CD4-positive, alpha-beta T cell treated with Interleukin-4 for 4 hours (primary cell): ENCODE measurements at places on chromosomes 4 and X.

- no peak for DNase-seq
Measured at GRCh38 chrX:125810856-125811255, 355.2 kb downstream of the DCAF12L2 start.

DNA sequence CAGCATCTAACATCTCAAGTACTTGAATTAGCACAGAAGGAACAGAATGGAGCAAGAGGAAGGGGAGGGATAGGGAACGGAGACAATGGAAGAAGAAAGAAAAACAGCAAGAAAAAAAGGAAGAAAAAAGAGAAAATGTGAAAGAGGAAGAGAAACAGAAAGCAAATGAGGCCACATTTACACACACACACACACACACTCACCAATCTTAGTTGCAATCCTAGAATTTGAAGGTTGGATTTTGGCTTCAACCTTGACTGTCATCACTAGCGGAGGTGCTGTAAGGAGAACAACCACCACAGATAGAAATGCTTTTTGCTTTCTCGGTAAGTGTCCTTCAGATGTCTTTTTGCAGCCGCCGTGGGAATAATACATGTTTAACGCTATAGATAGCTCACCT is 327.1 kb upstream of the NWD2 start:
- DNase-seq, result no peak

DNA sequence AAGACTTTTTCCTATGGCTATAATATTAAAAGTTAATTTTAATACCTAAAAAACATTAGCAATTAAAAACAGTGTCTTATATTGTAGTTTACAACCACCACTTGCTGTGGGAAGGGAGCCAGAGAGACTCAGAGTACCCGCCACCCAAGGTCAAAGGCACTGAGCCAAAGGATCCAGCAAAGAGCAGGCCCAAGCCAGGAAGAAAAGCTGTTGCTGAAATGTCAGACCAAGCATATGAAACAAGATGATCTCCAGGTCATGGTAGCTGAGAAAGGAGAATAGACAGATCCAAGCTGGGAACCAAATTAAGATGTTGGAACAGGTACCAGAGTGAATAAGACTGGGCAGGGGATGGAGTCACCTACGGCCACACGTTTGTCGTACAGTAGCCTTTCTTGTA is 18.8 kb upstream of the ATOH1 start:
- no peak for DNase-seq

DNA sequence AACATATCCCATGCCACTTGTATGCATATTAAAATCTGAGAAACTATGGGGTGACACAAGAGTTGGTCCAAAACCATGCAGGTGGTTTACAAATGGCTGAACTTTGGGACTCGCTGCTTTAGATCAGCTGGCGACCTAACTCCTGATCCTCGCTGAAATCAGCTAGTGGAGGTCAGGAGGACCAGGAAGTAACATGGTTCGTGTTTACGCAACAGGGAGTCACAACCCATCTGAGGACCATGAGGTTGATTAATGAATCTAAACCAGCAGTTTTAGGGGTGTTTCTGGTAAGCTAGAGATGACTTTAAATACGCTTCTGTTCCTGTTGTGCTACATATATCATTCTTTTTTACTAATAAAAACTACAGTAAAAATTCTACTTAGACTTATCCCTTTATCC is 12.9 kb downstream of the TSPAN5 start:
- no peak for DNase-seq

- DNase-seq, result no peak
Measured at GRCh38 chr4:52198294-52198693, 147.2 kb downstream of the SPATA18 start.

DNA sequence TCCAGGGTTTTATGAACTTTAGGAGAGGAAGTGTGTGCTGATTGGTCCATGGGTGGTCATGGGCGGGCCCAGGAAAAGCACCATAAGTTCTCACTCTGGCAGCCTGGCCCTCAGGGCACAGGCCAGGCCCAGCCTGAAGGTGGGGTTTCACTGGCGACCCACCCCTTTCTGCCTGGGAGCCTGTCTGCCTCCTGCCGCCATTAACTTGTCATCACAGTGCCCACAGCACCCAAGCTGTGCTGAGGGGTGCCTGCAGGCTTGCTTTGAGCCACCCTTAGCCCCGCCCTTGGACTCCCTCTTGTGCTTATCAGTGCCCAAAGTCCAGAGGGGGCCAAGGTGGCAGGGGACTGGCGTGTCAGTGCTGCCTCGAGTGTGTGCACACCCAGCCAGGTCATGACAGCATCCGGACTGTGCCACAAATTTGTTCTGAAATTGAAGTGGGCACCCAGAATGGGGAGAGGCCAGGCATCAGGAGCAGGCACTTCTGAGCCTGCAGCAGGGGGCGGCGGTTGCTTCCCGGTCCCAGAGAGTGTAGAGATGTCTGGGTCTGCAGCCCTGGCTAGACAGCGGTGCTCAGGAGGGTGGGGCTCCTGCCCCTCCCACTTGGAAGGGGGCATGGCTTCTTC is 455.6 kb downstream of the TMA16 start:
- no peak for DNase-seq

DNA sequence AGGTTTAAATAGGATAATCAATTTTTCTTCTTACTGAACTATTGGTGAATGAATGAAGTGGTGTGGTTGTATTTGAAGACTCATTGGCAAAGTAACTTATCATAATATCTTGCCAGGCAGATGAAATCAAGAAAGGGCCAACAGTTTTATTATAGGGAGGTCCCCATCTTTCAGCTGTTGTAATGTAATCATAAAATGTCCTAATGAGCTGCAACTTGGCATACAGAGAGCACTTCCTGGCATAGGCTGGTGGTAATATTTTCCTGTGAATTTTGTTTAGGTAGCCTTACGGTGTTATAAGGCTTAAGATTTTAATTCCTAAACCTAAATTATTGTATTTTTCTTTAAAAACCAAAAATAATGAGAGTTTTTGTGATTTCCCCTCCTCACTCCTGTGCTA is 17.5 kb downstream of the FHIP1A start:
- DNase-seq, result no peak

GRCh38 chr4:151952711-151953254 is 192.0 kb upstream of the GATB start:
- DNase-seq, result no peak

DNA sequence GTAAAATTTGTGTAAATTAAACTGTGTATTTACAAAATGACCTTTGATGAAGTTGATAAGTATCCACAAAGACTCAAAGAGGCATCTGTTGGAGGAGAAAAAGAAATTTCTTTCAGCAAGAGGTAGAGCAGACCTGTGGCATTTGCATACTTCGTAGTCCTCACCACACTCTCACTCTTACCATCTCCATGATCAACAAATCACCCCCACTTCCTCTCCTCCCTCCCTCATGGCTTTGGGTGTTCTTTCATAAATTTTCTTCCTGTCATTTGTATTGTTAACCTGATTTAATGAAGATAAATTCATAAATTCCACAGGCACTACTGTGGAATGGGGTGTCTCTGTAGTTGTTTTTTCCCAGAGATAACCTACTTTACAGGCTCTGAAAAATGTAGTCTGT is 366.5 kb downstream of the ZNF674 start:
- DNase-seq, result no peak

DNA sequence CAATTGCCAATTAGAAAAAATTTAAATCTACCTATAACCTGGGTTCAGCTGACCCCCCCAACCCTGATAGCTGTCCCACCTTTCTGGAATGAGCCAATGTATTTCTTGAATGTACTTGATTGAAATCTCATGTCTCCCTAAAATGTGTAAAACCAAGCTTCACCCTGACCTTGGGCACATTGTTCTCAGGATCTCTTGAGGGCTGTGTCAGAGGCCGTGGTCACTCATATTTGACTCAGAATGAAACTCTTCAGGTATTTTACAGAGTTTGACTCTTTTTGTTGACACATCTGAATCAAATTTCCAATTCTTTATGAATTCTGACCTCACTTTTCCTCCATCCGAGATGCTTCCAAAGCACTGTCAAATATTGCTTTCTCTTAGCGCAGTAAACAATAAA is 115.3 kb upstream of the BEND4 start:
- no peak for DNase-seq

DNA sequence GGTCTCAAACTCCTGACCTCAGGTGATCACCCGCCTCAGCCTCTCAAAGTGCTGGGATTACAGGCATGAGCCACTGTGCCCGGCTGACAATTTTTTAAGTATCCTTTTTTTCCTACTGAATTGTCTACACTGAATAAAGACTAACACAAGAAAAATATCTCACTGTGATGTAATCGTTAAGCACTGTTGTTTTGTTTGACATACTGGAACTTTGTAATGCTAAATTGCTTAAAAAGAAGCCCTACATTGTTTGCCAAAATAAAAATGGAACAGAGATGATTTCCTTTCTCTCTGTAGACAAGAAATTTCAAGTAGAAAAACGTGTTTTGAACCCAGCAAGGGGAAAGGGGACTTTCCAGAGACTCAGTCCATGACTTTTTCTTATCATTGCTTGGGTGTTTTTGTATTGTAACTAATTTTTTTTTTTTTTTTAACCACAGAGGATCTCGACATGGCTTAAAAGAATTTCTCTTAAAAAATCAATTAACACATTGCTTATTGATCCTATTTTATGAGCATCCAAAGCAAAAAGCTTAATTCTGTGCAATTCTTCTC is 74.9 kb downstream of the TMEM156 start:
- peak; percentile 36 for DNase-seq

DNA sequence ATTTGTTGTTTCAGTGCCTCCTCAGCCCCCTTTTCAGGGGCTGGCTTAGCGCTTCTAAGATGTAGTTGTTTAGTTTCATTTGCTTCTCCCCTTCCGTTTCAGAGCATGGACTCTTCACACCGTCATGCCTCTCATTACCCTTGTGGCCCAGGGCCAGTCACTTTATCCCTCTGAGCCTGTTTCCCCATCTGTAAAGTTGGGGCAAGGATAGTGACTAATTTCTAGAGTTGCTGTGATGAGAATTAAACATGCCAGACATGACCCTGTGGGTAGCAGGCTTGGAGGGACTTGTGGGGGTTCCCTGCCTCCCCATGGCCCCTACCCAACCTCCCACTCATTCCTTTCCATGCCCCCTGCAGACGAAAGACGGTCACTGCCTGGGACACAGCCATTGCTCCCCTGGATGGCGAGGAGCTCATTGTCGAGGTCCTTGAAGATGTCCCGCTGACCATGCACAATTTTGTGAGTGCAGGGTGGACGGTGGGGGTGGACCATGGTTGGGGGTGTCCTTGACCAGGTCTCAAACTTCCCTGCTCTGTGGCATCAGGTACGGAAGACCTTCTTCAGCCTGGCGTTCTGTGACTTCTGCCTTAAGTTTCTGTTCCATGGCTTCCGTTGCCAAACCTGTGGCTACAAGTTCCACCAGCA is 3.6 kb downstream of the ARAF start:
- DNase-seq, result no peak

DNA sequence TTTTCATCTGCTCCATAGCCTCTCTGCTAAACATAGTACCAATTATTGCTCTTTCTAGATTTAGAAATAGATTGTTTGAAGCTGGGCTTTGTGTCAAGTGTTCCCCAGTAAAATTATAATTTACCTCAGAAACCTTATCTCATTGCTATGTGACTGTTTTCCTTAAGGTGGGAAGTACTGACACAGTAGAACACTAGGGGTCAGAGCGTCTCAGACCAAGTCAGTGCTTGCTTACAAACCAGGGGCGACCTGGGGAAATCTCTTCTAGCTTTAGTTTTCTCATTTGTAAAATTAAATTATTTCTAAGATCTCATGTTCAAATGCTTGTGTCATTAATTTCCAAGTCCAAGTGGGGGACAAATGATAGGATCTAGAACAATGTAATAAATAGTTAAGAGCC is 360.4 kb downstream of the RAPGEF2 start:
- DNase-seq, result no peak

- DNase-seq, result no peak
Measured at GRCh38 chrX:98350940-98351339, 1467.2 kb downstream of the RPA4 start.

GRCh38 chrX:77793946-77794345 is 7.9 kb upstream of the ATRX start:
- no peak for DNase-seq

- no peak for DNase-seq
Measured at GRCh38 chr4:119210775-119211174, 1.7 kb upstream of the USP53 start.

- DNase-seq, result no peak
Measured at GRCh38 chrX:2894885-2895292, 34.2 kb downstream of the ARSD start.

DNA sequence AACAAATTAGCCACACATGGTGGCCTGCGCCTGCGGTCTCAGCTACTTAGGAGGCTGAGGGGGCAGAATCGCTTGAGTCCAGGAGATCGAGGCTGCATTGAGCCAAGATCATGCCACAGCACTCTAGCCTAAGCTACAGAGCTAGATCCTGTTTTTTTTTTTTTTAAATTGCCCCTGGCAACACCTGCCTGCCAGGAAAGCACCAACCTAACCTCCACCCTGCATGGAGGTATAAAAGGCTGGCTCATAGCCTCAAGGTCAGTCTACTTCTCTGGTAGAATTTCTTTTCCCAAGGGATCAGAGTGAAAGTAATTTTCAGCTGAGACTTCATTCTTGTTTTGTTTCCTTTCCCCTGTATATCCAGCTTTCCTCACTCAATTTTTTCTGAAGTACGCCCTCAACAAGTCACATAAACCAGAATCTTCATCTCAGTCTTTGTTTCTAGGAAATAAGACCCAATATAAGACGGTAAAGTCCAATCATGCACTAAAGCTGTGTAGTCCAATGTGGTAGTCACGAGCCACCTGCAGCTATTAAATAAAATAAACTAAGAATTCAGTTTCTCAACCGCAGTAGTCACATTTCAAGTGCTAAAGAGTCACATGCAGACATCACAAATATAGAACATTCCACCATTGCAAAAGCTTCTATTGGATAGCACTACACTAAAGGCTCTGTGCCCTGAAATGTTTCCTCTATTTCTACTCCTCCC is 113.3 kb downstream of the HPGD start:
- DNase-seq, result no peak

DNA sequence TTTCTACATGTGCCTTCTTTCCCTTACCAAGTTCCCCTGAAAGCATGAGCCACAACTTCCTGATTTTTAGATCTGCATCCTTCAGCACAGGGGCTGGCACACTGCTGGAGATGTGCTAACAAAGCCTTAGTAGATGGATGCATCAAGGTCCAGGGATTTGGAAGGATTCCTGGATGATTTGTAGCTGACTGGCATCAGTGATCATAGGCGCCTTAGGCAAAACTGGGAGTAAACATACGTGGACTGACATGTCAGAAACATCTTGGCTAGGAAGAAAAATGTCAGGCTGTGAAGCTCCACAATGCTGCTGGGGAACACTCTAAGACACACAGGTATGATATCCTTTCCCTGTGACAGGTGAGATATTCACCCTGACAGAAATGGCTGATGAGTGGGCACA is 156.4 kb downstream of the AMELX start:
- DNase-seq, result no peak

GRCh38 chr4:157363360-157363759 is 142.8 kb downstream of the GRIA2 start:
- DNase-seq, result no peak

DNA sequence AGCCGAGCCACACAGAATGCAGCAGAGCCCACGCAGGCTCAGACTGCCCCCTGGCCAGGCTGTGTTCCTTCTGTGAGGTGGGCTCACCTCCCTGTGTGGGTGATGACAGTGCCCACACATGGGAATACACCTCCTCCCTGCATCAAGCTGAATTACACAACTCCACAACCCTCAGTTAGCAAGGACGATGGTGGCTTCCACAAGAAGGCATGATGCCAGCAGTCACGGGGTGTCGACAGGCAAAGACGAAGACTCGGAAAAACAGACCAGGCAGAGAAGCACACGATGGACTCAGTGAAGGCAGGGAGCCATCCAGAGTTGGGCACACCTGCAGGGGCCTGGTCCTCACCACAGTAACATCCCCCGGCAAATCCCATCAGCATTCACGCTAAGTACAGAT is 12.1 kb downstream of the LETM1 start:
- no peak for DNase-seq
